ENCODE measurements at places on chromosomes 3 and 15. TPM values are rescaled to one million over a fixed set of nuclear protein-coding genes. Genes with fewer than 3 reads are reported as not detected.

C15orf40 gene
- total RNA-seq = 17.8 TPM

MME gene
- 9.4 TPM for total RNA-seq

DCUN1D1 gene
- total RNA-seq = 28.0 TPM

CD86 gene
- not detected for total RNA-seq

C2CD4A gene
- total RNA-seq = not detected

CLDND1 gene
- 140 TPM for total RNA-seq

CILP gene
- not detected for total RNA-seq

C3orf70 gene
- total RNA-seq = 1.9 TPM

NFKBIZ gene
- total RNA-seq = 52.5 TPM

GRAMD2A gene
- total RNA-seq = not detected

DUOX2 gene
- total RNA-seq = 0.08 TPM

EDEM1 gene
- 47.0 TPM for total RNA-seq

KLF13 gene
- 16.1 TPM for total RNA-seq

SLC12A1 gene
- total RNA-seq = not detected

ITIH1 gene
- not detected for total RNA-seq

FOXB1 gene
- total RNA-seq = not detected

PAQR5 gene
- total RNA-seq = 0.69 TPM

DUOXA2 gene
- not detected for total RNA-seq

OXTR gene
- 1.1 TPM for total RNA-seq

LRTM1 gene
- not detected for total RNA-seq

CHRD gene
- total RNA-seq = not detected

CCDC39 gene
- total RNA-seq = not detected

TEX9 gene
- 5.2 TPM for total RNA-seq

TOMM70 gene
- 72.8 TPM for total RNA-seq

SERPINI2 gene
- total RNA-seq = not detected

ACSBG1 gene
- not detected for total RNA-seq

TGM4 gene
- total RNA-seq = 0.80 TPM

HMCES gene
- total RNA-seq = 48.7 TPM

PLAAT1 gene
- total RNA-seq = 1.2 TPM

Data from A375 (cell line).